Aorta (tissue), 5 donors: ENCODE measurements at places on chromosomes 4 and X.

- no peak for DNase-seq
These were observed 26.3 kb upstream of the DACH2 start for GRCh38 chrX:86121916-86122315.

- DNase-seq, result no peak
These were observed 24.2 kb upstream of the GDPD2 start for GRCh38 chrX:70398899-70399298.

- no peak for DNase-seq
These were observed 31.8 kb upstream of the CYP4V2 start for GRCh38 chr4:186159613-186160012.

GRCh38 chr4:150722908-150723362 is 141.0 kb downstream of the MAB21L2 start:
- DNase-seq, result peak; percentile 88

DNA sequence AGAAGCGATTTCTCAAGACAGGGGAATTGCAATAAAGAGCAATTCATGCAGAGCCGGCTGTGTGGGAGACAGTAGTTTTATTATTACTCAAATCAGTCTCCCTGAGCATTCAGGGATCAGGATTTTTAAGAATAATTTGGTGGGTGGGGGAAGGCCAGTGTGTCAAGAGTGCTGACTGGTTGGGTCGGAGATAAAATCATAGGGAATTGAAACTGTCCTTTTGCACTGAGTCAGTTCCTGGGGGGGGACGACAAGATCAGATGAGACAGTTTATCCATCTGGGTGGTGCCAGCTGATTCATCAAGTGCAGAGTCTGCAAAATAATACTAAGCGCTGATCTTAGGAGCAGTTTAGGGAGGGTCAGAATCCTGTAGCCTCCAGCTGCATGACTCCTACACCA is 502.4 kb downstream of the NLGN4X start:
- DNase-seq, result peak; percentile 52

DNA sequence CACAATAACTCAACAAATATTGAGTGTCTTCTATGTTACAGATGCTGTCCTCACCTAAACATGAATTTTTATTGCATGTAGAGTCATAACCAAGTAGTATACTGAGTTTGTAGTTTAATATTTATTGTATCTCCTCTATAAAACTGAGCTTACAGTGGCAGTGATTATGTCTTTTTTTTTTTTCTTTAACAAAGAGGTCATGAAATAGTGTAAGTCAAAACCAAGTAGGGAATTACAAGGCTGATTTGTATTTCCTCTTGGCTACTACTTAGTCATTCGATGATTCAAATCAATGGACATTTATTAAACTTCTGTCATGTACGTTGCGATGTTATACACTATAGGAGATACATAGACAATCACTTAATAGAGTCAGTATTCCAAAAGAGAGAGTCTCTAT is 48.4 kb downstream of the IL15 start:
- no peak for DNase-seq

DNA sequence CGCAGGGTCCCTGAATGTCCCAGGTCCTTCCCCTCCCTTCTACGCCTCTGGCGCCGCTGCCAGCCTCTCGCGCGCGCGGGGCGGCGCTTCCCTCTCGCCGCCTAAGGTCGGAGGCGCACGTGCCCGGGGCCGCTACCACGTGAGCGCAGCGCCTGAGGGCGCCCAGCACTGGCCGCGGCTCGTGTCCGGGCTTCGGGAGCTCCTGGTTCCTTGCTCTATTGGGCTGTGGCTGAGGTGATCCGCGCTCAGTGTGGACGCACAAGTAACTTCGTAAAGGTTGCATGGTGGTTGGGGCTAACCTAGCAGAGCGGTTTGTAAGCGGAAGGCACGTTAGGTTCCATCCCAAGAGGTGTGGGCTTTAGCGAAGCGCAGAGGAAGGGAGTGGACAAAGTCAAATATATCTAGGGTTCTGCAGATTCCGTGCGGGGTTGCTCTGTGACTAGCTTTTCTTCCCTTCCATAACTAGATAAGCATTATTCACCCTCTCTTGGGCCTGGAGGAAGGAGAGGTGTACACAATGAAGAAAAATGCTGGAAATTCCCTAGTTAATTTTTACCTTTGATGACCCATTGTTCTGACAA is 1.8 kb downstream of the TLL1 start:
- no peak for DNase-seq

DNA sequence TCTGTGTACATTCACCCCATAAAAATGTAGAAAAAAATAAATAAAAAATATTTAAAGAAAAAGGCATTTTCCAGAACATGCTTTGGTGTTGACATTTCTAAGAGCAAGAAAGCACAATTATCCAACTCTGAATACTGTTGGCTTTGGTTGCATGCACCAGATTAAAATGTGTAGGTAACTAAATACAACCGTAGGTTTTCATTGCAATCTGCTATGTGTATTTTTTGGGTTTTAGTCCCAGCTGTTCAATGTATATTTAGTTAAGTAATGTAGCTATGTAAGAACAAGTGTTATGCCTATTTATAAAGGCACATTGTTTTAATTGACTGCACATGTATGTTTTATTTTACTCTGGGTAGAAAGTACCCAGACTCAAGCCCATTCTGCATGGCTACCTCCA is 108.1 kb upstream of the PAQR3 start:
- no peak for DNase-seq

GRCh38 chrX:136495043-136495442 is 2.3 kb upstream of the HTATSF1 start:
- DNase-seq, result no peak

- DNase-seq, result no peak
These were observed 861.1 kb upstream of the IGFBP7 start for GRCh38 chr4:57971261-57971660.

DNA sequence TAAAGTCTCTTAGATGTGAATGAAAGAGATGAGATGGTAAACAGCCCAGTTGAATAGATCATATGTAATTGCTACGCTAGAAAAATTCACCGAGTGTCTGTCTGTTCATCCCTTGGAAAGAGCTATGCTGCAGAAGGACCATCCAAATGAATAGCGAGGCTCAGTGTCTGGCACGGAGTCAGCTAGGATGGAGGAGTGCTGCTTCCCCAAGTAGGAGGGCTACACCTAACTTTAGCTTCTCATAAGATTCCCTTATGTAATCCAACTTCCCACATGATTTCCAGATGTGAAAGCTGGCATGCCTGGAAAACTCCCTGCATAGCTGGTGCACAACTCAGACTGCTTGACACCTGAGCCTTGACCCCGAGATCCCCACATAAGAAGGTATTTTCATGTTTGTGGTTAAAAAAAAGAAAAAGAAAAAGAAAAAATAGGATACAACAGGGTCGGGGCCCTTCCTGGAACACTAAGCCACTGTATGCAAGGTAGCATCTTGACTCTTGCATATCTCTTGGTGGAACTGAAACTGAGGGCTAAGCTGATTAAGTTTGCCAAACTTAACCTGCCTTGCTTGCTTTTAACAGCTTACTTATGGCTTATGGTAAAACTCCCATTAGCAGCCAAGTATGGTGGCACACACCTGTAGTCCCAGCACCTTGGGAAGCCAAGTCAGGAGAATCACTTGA is 82.3 kb downstream of the FREM3 start:
- DNase-seq, result no peak

DNA sequence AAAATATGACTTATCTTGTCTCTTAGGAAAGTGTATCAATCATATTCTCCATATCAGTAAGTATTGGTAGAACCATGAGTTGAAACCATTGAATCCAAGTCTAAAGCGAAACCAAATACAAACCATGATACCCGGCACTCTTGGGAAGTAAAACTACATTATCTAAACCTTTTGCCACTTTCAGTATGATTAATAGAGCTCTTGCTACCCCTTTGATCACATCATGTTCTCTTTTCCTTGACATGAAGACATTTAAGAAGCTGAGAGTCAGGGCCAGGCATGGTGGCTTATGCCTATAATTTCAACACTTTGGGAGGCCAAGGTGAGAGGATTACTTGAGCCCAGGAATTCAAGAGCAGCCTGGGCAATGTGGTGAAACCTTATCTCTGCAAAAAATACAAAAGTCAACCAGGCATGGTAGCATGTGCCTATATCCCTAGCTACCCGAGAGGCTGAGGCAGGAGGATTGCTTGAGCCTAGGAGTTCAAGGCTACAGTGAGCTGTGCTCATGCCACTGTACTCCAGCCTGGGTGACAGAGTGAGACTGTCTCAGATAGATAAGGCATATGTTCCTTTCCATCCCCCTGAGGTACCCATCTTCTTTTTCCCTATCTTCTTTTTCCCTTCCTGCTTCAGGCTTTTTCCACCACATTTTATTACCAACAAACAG is 45.4 kb downstream of the CEP135 start:
- DNase-seq, result no peak

DNA sequence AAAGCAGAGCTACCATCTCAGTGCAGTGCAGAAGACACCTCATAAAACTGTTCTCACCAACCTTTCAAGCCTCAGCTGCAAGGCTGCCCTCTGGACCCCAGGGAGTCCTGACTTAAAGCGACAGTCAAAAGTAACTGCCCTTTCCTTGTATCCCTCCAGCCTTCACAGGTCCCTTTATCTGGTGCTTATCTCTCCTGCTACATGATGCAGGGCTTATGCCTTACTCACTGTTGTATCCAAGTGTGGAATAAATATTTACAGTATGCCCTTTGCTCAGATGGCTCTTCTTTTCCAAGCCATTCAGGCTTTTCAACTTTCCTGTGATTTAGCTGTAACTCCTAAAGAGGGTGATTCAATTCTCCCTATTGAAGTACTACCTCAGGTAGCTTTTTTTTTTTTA is 92.6 kb downstream of the KDR start:
- no peak for DNase-seq

- DNase-seq, result no peak
These were observed 51.5 kb downstream of the TMEM165 start for GRCh38 chr4:55447108-55447708.

GRCh38 chrX:136546371-136546781 is 14.4 kb downstream of the VGLL1 start:
- DNase-seq, result no peak
